Type B pancreatic cell (in vitro differentiated cells): ENCODE measurements at places on chromosomes 11 and 22. TPM values are rescaled to one million over a fixed set of nuclear protein-coding genes. Genes with fewer than 3 reads are reported as not detected.

DNA sequence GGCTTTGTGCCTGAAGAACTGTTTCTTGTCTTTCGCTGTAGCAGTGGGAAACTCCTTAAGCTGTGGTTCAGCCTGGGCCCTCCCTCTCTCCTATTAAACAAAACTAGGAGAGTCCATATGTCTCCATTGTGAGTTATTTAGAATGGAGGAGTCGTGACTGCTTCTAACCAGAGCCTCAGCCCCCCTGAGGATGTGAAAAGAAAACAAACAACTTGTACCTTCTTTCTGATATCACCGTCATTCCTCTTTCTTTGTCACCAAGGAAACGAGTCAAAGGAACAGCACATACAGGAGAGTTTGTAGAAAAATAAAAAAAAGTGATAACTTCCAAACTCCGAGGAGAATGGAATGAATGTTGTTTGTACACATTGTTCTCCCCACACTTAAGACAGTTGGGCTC, 11.6 kb upstream of the EXT2 start:
- DNase-seq: no peak

GRCh38 chr11:9716275-9717039, 52.6 kb downstream of the SWAP70 start:
- no peak for DNase-seq

GRCh38 chr22:44407171-44407986, 90.7 kb downstream of the RTL6 start:
- no peak for DNase-seq

The KCNQ1OT1 gene
- total RNA-seq: 3.3 and 7.0 TPM in 2 replicates

- DNase-seq: no peak
Observed at GRCh38 chr11:46682773-46683752, 17.4 kb downstream of the ARHGAP1 start.

GRCh38 chr11:57392066-57392762, 1.8 kb upstream of the PRG2 start:
- DNase-seq: no peak

GRCh38 chr11:65436412-65437032, 13.9 kb downstream of the NEAT1 start:
- DNase-seq: no peak

GRCh38 chr22:42282943-42283277, 12.5 kb upstream of the TCF20 start:
- no peak for DNase-seq

The GNAZ gene
- total RNA-seq: 8.7 and 14.4 TPM in 2 replicates
